Mesendoderm (in vitro differentiated cells): ENCODE measurements at places on chromosomes 13 and 19.
A peak's percentile ranks its signal among the peaks of the same experiment; 100 is the strongest.

DNA sequence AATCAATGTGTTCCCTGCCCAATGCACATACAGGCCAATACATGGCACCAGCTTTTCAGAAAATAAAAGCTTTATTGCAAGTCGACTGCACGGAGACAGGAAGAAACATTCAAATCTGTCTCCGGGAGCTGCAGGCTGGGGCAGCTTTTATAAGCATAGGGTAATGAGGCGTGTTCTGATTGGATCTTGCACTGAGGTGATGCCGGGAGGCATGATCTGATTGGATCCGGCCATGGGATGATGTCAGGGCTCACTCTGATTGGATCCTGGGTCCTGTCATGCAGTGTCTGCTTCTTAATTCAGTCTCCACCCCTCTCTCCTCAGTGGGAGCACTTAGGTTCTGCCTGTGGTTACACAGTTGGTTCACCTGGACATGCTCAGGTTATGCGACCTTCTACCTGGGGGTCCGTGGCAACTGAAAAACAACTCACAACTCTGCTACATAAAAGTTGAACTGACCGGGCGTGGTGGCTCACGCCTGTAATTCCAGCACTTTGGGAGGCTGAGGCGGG, 11.8 kb upstream of the FBN3 start:
- DNase-seq, result peak; percentile 75

DNA sequence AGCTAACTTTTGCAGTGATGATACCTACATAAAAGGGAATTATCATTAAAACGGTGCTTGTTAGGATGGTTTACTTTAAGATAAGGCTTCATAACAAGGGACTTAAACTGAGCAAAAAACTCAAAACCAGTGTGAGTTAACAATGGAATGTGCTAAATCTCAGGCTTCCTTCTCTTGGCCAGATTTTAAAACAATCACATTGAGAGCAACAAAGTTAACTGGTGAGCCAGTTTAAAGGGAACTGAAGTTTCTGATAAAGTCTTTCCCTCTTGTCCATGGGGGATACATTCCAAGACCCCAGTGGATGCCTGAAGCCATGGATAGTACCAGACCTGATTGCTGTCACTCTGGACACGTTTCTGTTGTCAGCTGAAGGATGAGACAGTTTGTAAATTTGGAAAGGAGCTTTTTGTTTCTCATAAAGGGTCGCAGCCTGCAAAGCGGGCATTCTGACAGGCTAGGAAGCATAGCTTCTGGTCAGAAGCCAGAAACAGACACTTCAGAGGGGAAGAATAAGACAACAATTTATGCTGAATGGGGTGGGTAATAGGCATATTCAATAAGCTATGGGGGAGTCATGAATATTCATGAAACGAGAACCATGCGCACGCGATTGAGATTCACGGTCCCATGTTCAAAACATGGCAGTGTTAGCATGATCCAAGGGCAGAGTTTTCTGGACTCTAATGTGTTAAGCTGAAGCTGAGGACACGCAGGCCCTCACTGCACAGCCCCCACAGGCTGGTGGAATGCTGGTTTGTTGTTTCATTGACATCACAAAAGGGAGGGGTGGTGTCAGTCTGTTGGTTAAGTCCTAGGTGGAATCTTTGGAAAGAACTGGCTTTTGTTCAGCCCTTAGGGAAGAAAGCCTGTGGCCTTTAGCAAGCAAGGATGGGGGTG, 150.6 kb upstream of the RNF113B start:
- peak; percentile 76 for DNase-seq

- DNase-seq, result peak; percentile 37
Measured at GRCh38 chr19:50214699-50215543, 11.5 kb downstream of the MYH14 start.

- DNase-seq, result no peak
Measured at GRCh38 chr13:41004875-41005693, 14.0 kb downstream of the ELF1 start.

DNA sequence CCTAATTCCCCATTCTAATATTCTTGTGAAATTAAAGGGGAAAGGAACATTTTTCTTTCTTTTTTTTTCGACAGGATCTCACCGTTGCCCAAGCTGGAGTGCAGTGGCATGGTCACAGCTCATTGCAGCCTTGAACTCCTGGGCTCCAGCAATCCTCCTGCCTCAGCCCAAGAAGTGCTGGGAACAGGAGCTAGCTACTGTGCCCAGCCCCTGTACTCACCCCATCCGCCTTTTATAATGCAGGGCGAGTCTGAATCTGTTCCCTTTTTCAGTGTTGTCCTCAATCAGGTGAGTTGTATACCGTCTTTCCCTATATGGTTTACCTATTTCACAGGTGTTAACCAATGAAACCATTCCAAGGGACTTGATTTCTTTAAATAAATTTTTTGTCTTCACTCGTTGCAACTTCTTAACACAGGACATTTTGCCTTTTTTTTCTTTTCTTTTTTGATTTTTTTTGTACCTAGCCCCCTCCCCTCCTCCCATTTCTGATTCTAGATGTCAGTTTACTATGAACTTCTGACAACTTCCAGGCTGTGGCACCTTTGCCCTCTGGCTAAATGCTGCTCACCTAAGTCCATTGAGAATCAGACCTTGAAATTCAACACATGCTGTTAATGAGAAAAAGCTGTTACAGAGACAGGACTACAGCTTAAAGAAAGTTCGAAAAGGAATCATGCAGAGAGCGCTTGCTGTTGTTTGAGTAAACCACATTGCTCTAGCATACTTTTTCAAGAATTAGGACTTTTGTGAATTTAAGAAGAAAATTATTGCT, 562.1 kb upstream of the KLF12 start:
- peak; percentile 45 for DNase-seq

DNA sequence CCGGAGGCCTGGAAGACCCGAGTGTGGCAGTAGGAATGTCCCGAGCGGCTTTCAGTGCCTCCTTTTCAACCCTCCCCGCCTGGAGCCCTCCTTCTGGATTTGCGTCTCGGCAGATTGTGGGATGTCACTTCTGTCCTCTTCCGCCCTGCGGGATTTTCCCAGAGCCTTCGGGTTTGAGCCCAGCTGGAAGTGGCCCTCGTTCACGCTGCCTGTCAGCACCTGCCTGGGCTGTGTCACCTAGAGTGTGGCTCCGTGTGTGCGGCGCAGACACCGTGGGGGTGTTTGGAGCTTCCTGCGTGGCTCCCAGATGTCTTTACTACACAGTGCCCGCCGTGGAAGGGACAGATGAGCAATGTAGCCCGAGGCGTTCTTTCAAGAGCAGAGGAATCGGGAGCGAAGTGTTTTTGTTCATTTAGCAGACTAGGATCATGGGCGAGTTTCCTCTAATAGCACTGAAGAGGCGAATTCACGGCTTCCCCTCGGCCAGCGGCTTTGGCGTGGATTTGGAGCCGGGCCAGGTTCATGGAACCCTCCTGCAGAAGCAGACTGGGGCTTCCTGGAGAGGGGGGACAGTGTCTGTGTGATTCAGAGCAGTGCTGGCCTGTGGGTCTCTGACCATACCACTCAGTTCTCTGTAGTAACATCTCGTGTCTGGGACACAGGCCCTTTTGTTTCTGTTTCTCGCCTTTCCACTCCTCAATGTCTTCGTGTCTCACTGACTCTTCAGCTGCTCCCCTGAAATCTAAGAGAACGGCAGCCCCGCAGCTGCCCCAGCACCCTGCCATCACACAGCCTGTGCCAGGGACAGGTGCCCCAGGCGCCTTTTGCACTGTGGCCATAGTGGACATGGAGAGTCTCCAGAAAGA, 68.0 kb downstream of the KDM4B start:
- no peak for DNase-seq

- peak; percentile 67 for DNase-seq
Measured at GRCh38 chr19:927351-927779, 1.5 kb downstream of the ARID3A start.

DNA sequence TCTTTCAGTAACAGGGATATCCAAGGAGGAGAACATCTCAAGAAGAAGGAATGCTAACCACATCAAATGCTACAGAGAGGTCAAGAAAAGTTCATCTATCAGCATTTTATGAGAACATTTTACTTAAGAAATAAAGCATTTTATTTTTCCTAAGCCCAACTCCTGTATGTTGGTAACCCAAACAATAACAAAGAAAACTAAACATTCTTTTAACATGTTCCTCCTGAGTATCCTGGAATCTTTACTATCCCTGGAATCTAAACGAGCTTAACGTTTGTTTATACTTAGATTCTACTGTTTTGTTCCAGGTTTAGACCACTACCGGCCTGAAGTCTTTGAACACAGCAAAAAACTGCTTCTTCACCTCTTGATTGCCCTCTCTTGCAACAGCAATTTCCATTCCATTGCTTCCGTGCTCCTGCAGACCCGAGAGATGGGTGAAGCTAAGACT, 89.7 kb downstream of the ZAR1L start:
- DNase-seq, result peak; percentile 70

DNA sequence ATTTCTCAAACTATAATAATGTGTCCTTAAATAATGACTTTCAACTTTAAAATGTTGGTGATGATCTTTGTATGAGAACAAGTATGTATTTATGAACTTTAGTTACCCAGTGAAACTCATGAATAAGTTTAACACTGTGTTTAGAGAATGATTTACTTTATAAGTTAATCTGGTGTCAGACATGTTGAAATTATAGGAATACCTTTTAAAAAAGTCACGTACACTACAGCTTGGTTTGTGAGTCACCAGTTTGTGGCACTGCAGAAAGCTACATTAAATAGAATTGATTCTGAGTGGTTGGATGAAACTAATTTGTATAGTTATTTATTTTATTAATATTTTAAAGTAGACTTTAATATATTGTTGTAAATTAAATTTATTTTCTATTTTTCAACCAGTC, 1366.2 kb upstream of the PCDH20 start:
- no peak for DNase-seq

DNA sequence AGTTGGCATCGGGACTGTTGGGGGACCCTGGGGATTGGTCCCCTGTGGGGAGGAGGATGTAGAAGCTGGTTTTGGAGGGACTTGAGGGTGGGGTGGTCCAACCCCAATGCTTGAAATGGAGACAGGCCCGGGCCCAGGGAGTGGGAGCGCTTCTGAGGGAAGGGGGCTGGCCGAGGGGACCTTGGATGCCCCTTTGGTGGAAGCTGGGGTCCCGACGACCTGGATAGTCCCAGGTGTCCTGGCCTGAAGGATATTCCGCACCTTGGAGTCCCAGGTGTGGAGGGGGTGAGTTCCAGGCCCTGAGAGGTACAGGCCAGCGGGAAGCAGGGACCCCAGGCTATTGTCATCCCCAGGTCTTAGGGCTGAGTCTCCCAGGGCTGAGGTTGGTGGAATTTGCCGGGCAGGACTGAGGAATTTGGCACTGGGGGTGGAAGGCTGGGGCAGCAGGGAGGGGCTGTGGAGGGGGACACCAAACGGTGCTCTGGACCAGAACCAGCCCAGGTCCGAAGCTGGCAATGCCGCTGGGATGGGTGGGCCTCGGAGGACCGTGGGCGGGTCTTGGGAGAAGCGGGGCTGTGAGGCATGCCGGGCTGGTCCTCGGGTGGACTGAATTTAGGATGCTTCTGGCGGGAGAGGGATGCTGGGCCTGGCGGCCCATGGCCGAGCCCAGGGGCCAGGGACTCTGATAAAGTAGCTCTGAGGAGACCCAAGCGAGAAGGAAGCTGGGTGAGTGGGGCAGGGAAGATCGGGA, 1.8 kb downstream of the HDGFL2 start:
- peak; percentile 58 for DNase-seq

- no peak for DNase-seq
Measured at GRCh38 chr13:105902396-105902795, 633.1 kb downstream of the EFNB2 start.

DNA sequence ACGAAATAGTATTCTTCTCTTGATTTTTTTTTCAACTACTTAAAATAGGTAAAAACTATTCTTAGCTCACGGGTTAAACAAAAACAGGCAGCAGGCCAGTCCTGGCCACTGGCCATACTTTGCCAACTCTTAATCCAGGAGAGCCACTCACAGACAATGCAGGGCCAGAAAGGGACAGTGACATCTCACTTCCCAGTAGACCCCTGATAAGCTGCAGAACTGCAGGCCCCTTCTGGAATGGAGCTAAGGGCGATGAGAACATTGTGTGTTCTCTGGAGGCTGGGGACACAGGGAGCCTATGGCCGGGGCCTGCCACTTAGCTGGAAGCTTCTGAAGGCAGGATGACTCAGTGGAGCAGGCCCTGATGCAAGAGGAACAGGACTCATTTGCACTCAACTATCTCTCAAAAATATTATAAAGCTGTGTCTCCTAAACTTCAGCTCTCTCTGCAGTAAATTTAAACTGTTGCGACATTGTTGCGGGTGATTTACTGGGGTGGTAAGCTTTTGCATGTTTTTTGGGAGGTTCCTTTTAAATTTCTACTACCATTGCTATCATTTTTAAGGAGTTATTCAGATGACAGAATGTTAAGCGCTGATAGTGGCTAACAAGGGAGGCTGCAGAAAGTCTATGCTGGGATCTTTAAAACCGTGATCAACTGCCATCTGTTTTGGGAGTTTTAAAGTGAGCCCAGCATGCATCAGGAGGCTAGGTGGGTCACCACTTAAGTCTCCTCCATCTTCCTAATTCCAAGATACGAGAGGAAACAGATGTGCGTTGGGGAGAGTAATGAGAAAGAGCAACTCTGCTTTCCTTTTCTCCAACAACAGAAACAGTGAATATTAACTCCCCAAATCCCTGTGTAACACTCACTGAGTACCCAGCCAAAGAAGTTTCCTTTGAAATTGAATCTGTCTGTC, 33.2 kb upstream of the KATNAL1 start:
- peak; percentile 57 for DNase-seq
